ENCODE measurements at places on chromosomes 12 and 14.

DNA sequence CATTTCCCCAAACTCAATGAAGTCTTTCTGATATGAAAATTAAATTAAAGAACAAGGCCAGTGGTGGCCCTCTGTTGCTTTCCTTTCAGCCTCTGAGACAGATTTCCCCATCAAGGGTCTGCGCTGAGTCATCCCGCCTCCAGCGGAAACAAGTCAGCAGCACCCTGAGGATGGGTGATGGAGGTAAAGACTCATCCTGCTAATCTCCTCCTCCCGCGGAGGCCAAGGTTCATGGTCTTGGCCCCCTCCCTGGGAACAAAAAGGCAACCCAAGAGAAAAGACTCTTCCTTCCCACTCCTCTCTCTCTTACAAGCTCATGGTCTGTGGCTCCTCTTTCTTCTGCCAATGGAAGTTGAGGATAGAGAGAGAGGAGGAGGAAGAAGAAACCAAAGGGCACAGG lies 9.0 kb upstream of the NUMB start:
- no peak for DNase-seq

DNA sequence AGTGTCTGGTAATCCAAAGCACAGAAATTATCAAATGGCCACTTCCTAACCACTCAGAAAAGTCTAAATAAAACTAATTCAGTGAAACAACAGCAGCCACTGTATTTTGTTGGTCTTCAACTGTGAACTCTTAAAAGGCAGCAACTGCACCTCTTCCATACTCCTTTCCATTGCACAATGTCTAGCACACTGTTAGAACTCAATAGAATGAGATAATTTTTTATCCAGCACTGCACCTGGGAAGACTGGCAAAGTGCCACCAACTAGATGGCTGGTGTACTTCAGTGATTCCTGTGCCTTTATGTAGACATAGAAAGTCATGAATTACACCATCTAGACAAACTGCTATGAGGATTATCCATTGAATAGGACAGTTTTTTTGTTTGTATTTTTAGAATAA lies 26.2 kb downstream of the LGR5 start:
- no peak for DNase-seq

DNA sequence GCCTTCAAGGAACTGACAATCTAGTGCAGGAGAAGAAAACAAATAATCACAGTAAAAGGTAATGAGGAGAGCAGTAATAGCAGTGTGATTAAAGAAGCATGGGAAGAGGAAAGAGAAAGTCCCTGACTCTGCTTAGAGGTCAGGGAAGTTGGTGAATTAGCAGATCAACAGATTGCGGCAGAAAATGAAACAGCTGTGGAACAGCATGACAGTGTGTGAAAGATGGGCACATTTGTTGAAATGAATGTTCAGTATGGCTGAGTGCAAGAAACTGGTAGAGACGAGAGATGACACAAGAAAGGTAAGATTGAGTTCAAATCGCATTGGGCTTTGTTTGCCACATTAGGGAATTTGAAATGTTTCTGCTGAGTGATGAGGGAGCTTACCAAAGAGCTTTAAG lies 63.7 kb upstream of the RASSF8 start:
- DNase-seq, result no peak

- no peak for DNase-seq
These were observed 115.0 kb downstream of the RPAP3 start for GRCh38 chr12:47590771-47591360.

DNA sequence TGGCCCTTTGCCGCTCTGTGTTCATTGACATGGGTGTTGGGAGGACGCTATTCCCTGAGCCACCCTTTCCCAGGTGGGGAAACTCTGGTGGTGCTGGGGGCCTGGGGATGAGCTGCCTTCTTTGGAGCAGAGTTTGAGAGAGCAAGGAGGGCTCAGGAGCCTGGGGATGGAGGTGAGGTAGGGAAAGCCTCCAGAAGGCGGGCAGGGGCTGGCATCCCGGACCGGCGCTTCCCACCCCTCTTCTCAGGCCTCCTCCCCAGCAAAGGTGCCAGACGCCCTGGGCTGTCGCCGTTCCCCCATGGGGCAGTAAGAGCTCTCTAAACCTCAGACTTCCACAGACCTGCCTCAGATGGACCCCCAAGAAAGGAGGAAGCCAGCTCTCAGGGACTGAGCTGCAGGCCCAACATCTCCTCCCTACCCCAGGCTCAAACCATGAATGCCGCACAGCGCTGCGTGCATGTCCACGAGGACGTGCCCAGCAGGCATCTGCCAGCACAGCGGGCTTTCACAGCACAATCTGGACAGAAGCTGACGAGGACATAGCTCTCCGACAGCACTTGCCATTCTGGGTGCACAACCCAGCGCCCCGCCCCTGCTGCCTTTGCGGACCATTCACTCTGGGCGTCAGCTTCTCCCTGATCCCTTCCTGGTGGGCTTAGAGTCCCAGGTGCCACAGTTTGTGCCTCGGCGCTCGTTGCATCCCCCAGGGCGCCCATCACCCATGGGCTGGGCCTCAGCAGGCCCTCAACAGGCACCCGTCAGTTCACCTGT lies 14.9 kb upstream of the TTC7B start:
- no peak for DNase-seq

DNA sequence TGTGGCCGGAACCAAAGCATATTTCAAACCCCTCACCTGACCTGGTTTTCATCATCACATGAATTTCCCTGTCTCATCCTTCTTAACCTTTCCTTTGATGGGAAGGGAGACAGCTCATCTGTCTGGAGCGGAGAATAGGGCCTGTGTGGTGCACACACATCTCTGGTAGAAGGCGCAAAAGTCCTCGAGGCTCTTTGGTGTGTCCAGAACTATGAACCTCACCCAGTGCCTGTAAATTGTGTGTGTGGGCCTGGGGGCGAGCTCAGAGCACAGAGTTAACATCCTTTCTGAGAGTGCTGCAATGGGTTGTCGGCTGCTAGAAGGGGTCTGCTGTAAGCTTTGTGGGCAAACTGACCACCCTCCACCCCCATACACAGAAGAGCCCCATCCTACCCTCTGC lies 749 bp downstream of the GALNT6 start:
- no peak for DNase-seq

- no peak for DNase-seq
These were observed 149.2 kb upstream of the FBXO33 start for GRCh38 chr14:39581474-39581873.

DNA sequence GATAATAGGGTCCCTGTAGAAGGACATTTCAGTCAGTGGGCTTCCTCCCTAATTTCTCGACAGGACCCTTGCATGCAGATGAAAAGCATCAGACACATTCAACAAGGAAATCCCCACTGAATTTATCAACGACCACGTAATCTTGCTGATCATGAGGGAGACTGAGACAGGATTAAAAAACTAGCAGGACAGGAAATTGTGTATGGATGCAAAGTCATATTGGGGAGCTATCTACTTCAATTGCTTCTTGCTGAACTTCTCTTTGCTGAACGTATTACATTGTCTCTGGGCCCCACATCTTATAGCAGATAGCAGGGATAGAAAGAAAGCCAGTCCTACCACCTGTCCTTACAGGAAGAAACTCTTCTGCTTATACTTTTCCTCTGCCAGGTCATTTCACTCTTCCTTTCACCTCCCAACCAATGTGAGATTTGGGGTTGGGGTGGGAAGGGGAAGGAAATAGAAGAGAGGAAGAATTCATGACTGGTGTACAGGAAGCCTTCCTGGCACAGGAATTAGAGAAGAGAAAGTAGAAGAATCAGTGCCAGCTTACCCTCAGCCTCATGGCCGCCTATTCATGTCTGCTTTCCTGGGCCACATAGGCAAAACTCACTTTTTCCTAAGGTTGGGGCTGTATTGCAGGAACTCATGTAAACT lies 333.3 kb downstream of the ZFP36L1 start:
- DNase-seq, result no peak

- DNase-seq, result no peak
These were observed 52.9 kb downstream of the SERPINA3 start for GRCh38 chr14:94665121-94665520.

DNA sequence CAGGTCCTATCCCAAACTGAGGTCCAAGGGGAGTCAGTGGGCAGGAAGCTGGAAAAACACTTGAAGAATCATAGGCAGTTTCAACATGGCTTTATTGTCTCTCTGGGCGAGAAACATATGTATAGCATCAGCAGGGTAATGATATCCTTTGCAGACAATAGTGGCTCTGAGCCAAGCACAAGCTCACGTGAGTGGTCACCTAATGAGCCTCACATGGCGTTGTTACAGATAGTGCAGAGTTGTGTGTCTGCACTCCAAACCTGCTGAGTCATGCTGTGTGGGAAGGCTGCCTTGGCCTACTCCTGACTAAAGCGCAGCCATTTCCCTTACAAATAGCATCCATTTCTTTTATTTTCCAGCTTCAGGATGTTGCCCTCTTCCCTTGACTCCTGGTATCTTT lies 105.2 kb upstream of the SYT1 start:
- no peak for DNase-seq

DNA sequence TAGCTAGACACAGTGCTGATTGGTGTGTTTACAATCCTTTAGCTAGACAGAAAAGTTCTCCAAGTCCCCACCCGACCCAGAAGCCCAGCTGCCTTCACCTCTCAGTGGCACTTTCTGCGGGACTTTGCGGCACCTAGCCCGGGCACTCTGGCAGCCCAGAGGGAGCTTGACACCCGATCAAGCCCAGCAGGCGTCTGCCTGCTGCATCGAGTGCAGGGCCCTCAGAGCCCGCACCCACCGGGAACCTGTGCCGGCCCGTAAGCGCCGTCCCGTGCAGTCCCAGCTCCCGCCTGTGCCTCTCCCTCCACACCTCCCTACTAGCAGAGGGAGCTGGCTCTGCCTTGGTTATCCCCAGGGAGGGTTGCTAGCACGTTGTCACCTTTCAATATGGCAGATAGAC lies 631.0 kb upstream of the STXBP6 start:
- DNase-seq, result no peak

DNA sequence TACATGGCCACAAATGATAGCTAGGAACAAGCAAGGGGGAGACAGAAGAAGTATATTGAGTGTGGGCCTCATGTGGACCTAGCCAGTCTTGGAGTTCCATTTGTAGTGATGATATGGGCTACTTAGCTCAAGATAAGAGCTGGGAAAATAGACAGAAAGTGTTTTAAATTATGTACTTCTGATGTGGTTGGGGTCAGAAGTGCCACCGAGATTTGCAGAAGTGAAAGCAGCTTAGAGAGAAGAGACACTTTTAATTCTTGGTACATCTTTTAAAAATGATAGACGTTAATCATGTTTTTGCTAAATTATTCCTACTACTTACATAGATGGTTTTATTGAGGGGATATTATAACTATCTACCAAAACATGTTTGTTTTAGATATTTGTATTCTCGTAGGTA lies 198.3 kb upstream of the PDZRN4 start:
- DNase-seq, result no peak

GRCh38 chr12:121196902-121197301 lies 13.0 kb upstream of the P2RX4 start:
- no peak for DNase-seq

GRCh38 chr14:95516554-95517181 lies at the start of gene SYNE3:
SYNE3 (minus strand) TSS chr14:95516650; CDS start chr14:95475821, 40,829 bp downstream.
- DNase-seq, result no peak

- no peak for DNase-seq
These were observed 12.6 kb downstream of the SLC25A29 start for GRCh38 chr14:100293497-100294212.

DNA sequence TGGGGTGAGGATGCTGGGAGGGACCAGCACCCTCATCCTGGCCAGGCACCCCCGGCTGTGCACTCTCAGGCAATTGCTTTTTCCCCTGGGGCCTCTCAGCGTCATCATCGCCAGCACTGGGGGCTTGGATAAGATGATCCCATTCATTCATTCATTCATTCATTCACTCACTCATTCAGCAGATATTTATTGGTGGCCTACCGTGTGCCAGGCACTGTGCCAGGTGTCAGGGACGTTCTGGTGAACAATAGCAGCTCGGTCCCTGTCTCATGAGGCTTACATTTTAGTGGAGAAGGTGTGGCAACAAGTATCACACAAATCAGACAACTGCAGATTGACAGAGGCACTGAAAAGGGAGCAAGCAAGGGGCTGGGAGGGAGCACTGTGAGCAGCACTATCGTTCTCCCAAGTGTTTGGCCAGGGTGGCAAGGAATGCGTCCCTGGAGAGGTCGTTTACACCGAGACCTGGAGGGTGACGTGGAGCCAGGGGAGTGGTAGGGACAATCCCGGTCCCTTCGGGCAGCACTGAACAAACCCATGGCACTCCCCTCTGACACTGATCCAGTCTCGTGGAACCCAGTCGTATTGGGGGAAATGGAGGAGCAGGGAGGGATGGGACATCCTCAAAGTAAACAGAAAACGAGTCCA lies 124.1 kb downstream of the PAPOLA start:
- DNase-seq, result no peak

DNA sequence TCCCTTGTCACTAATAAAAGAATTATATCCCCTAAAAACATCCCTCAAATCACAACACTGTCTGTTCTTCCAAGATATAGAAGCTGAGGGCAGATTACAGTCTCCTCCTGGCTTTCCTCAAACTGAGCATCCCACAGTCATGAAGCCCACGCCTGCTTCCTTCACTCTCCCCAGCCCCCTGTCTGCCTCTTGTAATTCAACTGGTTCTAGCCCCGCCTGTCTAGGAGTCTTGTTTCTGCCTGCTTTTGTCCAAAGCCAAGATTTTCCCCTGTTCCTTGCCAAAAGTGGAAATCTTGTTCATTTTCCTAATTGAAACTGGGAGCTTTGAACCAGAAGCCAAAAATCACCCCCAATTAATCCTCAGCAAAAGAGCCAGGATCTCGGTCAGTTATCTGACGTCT lies 35.9 kb upstream of the PWP1 start:
- no peak for DNase-seq

- no peak for DNase-seq
These were observed 13.5 kb downstream of the SLC11A2 start for GRCh38 chr12:51012570-51013236.

- DNase-seq, result no peak
These were observed 9.1 kb downstream of the NPAS3 start for GRCh38 chr14:32947792-32948191.
